ENCODE measurements at places on chromosomes 7 and 10.

GRCh38 chr10:21141946-21142492 lies 244.9 kb upstream of the NEBL start:
- no peak for DNase-seq

DNA sequence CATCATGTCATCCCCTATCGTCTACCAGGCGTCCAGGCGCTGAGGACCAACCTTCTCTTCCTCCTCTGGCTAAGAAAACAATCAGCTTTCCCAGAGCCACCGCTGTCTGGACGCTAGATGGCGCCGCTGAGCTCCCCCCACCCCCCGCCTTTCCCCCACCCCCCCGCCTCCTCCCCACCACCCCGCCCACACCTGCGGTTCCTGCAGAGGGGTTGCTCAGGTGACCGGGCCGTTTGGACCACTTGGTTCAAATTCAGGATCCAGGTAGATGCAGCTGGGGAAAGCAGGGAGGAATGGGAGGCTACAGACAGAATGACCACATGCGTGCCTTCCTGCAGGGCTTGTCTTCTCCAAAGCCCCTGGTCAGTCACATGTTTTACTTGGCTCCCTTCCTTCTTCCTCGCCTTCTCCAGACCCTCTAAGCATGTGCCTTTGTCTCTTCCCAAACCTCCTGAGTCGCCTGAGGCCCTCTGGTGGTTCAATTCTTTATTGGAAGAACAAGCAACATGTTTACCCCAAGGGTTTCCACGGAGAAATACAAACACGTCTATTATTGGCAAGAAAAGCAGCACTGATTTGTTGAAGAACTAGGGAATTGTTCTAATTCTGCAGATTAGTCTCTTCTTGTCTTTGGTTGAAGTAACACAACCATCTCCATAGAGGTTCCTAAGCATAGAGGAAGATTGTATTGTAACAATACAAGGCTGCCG lies 24.7 kb downstream of the AOC1 start:
- DNase-seq = no peak

- DNase-seq = no peak
Observed at GRCh38 chr7:45885264-45885882, 2.9 kb upstream of the IGFBP1 start.

GRCh38 chr10:125689955-125690569 lies 7.1 kb upstream of the TEX36 start:
- DNase-seq = no peak

- no peak for DNase-seq
Observed at GRCh38 chr7:12898620-12899019, 211.2 kb downstream of the ARL4A start.

- peak; percentile 53 for DNase-seq
Observed at GRCh38 chr10:71840177-71840957, 10.7 kb downstream of the PSAP start.

DNA sequence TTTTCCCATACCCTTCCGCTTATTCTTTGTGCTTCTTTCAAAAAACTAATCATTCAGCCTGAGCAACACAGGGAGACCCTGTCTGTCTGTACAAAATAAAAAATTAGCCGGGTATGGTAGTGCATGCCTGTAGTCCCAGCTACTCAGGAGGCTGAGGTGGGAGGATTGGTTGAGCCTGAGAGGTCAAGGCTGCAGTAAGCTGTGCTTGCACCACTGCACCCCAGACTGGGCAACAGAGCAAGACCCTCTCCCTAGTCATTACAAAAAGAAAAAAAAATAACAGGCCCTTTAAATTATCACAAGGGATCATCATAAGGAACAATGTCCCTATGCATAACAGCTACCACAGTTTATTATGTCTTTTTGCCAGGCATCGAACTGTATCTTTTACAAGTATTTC lies 119.6 kb downstream of the TRIM24 start:
- DNase-seq = no peak

DNA sequence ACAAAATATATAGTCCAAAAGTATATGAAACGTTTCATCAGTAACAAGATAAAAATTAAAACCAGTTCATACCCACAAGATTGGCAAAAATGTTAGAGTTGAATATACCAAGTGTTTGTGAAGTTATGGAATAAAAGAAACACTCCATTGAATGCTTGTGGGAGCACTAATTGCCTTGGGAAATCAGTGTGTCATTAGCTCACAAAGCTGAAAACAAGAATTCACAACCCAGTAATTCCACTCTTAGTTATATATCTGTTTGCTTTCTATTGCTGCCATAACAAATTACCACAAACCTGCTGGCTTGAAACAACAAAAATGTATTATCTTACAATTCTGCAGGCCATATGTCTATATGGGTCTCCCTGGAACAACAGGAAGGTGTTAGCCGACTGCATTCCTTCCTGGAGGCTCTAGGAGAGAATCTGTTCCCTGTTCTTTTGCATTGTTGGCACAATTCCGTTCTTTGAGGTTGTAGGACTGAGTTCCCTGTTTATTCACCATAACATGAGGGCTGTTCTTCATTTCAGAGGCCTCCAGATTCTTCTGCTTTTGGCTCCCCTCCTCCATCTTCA lies 45.7 kb downstream of the SEM1 start:
- DNase-seq = no peak

GRCh38 chr7:102468478-102469350 lies 3.9 kb downstream of the LRWD1 start:
- DNase-seq = peak; percentile 25

DNA sequence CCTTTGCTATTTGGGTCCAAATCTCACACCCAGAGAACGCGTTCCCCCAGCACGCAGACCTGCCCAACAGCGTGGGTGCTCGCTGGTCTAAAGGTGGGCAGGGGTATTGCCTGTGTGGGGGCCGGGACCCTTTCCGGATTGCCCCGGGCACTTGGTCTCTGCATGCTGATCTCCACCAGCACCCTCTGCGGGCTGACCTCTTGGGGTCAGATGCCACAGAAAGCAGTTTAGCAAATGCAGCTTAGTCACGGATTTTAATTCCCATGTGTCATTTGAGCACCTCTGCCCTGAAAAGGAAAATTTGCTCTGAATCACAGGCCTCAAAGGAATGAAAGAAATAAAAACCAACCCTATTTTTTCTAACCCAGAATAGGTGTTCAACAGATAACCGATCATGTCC lies 46.7 kb downstream of the PKD1L1 start:
- DNase-seq = no peak

- DNase-seq = no peak
Observed at GRCh38 chr7:548401-548800, 28.8 kb upstream of the PDGFA start.

DNA sequence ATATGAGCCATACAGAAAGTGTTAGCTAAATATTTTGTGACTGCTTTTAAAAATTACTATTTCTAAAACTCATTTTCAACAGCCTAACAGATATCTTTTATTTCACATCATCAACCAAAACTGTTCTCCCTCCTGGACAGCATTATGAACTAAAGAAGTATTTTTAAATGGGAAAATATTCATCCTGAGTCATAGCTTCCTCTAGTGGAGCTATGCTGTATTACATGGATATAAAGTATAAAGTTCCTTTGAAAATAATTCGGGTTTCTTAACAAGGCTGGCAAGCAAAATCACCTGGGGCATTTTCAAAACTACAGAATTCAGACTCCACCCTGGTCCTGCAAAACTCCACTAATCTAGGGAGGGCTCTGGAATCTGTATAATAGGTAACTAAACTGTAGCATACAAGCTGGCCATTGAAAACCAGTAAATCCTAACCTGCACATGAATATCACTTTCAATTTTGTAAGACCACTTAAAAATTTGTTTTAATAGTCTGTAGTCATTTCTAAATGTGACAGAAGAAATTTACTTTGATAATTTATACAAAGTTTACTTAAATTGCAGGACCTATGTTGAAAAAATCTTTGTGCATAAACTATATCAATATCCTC lies 53.5 kb downstream of the SCIN start:
- no peak for DNase-seq

GRCh38 chr10:79084012-79084971 lies 15.5 kb downstream of the ZMIZ1 start:
- peak; percentile 95 for DNase-seq

DNA sequence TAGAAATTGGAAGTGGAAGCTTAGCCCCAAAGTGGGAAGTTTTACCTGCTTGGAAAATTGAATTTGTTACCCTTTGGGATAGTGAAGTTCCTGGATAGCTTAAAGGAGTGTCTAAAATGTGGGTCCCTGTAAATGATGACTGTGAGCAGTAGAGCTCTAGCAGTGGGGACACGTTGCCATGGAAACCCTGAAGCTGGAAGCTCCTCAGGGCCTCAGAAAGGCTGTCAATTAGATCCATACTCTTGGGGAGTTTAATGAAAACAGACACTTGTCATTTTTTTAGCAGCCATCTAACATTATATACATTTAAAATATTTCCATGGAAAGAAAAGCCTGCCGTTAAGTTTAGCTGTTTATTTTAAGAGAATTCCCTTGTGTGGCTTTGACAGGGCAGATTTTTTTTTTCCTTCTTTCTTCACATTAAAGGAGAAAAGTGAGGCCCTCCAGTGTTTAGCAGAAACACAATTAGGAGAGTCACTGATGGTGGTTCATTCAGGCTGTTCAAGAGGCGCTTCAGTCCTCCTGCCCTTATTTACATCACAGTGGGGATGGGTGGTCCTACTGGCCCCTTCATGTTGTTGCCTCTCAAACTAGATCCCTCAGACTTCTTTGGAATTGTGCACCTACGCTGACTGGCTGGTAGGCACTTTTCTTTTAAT lies 518.4 kb downstream of the CCSER2 start:
- DNase-seq = no peak

- DNase-seq = peak; percentile 65
Observed at GRCh38 chr10:49083261-49083660, 32.1 kb downstream of the VSTM4 start.

- DNase-seq = no peak
Observed at GRCh38 chr10:96791902-96792301, 40.2 kb upstream of the LCOR start.

DNA sequence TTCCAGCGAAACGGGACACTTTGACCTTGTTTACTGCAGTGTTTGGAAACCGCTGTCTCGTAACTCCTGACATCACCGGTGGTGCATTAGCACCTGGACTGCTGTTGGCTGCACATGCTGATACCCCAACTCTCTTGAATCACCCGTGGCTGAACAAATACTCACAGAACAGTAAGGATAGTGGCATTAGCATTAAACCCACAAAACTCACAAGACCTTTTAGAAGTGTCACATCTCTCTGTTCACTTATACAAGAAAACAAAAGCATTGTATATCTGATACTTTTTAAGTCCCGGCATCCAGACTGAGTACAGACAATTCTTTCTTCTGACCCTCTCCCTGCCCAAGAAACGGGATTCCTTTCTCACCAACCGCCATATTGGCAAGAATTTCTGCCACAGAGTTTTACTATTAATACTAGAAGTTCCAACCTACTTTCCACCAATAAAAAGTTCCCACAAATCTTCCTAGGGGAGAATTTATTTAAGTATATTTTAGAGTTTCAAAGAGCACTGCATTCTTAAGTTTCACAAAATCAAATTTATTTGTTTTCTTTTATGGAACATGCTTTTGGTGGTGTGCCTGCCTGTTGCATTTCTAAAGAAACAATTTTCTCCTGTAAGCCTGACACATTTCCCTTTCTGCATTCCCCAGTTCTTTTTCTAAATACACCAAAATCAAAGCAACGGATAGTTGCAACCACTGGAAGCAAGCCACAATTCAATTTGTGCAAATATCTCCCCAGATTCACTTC lies 208.4 kb upstream of the KLF14 start:
- DNase-seq = peak; percentile 56

DNA sequence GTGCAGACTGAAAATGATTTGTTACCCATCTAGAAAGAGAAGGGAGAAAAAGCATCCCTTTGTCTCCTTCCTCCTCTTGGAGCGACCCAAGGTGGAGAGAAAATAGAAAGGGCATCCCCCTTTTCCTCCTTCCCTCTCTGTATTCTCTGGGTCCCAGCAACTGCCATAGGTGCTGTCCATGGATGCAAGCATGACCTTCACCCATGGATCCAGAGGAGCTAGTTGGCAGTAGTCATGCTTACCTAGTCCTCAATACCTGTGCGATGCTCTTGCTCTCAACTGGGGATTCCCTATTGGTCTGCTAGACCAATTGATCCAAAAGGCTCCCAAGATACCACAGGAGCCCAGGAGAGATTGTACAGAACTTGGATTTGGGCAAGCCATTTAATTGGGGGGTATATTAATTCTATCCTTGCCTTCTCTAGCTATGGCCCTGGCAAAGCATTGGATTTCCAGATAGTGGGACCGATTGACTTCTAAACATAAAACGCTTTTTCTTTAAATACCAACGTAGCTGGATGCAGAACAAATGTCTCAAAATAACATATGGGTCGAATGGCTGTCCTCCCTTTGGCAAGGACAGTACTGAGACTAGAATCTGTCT lies 547.8 kb upstream of the IGFBP3 start:
- DNase-seq = no peak

GRCh38 chr10:95168694-95169093 lies 25.3 kb upstream of the ACSM6 start:
- no peak for DNase-seq

DNA sequence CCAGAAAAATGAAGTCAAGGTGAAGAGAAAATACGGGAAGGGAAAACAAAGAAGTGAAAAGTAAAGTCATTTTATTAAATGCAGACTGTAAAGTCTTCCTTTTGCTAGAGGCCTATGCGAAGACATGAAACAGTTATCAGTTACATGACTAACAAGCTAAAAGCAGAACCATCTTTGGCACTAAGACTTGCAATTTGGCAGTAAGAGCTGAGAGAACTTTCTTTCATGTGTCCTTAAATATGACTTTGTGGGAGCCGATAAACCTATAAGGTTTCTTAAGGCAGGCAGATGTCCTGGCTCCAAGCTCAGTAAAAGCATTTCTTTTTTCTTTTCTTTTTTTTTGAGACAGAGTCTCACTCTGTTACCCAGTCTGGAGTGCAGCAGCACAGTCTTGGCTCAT lies 10.4 kb downstream of the ANLN start:
- no peak for DNase-seq

DNA sequence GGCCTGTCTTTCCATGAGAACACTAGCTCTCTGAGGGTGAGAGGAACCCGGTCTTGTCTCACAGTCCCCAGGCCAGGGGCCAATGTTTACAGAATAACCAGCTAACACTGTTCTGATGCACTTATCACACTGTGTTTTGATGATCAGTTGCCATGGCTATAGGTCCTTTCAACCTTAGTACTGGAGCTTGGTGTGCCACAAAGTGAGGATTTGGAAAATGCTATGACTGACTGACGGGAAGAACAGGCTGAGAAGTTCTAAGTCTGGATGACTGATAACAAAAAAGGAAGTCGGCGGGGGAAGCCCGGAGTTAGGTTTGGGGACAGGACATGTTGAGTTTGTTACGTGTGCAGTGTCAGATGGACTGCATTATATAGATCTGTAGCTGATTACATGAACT lies 141.8 kb downstream of the CTTNBP2 start:
- no peak for DNase-seq

DNA sequence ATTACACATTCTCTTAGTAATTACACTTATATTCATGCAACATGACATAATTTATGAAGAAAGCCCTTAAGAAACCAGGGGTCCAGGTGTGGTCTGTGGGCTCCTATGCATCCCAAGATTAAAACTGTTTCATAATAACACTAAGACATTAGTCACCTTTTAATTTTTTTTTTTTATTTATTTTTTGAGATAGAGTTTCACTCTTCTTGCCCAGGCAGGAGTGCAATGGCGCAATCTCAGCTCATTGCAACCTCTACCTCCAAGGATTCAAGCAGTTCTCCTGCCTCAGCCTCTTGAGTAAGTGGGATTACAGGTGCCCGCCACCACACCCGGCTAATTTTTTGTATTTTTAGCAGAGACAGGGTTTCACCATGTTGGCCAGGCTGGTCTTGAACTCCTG lies 12.5 kb downstream of the GDI2 start:
- DNase-seq = no peak
